ENCODE measurements at places on chromosomes 7 and 10. TPM values are rescaled to one million over a fixed set of nuclear protein-coding genes. Genes with fewer than 3 reads are reported as not detected.
A peak's percentile ranks its signal among the peaks of the same experiment; 100 is the strongest.

DNA sequence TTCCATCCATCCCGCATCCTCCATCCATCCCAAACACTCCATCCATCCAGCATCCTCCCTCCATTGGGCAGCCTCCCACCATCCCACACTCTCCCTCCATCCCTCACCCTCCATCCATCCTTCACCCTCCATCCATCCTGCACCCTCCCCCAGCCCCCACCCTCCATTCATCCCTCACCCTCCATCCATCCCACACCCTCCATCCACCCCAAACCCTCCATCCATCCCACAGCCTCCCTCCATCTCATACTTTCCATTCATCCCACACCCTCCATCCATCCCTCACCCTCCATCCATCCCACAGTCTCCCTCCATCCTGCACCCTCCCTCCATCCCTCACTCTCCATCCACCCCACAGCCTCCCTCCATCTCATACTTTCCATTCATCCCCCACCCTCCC, 60.4 kb downstream of the FOXI2 start:
- H3K4me3 ChIP-seq = no peak overlapping the region
- H3K4me1 ChIP-seq = no peaks in the 10 kb centered on the region
- no peak overlapping the region for H3K27ac ChIP-seq
- H3K27me3 ChIP-seq = peaks cover 45% of the 10 kb centered on the region
- H3K36me3 ChIP-seq = no peaks in the 10 kb centered on the region
- no peak for DNase-seq

- DNase-seq = no peak
- H3K27ac ChIP-seq = no peak overlapping the region
Observed at GRCh38 chr10:75456122-75456521, 24.7 kb downstream of the LRMDA start.

DNA sequence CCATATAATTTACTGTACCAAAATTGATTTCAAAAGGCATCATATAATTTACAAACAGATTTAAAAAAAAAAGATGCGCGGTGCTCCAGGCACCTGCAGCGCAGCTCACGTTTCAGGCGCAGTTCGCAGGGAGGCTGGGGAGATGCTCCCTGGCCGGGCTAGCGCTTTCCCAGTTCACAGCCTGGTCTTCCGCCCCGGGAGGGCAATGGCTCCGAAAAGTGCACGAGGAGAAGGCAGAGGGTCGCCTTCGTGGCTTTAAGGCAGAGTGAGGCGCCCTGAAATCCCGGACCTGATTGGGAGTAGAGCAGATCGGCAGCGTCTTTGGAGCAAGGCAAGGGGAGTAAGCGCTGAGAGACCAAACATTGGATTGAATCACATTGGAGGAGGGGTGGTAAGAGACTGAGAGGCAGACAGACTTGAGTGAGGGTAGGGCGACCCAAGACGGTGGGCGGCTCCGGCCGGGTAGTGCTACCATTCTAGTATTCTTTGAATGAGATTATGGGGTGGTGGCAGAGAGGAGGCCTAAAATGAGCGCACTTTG, 1.5 kb downstream of the NEUROG3 start:
- no peak for DNase-seq
- peaks cover 93% of the 10 kb centered on the region for H3K27me3 ChIP-seq
- no peaks in the 10 kb centered on the region for H3K36me3 ChIP-seq
- H3K4me3 ChIP-seq = no peak overlapping the region
- peaks cover 18% of the 10 kb centered on the region for H3K4me1 ChIP-seq

DNA sequence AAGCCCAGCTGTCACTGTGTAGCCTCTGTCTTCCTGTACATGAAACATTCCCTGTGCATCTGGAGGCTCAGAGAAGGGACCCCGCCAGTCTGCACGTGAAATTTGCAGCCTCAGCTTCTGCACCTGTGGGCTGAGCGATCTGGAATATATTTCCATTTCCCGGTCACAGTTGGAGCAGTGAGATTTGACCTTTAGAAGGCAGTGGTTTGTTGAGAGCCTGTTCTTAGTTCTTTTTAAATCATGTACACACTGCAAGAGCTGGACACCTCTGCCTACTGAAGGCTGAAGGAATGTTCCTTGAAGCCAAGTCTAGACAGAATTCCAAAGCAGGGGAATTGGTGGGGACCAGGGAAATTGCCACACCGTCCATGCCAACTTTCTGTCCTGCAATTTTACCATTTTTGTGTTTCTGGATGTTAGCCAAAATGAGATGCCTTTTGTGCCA, 706.6 kb downstream of the INHBA start:
- H3K27ac ChIP-seq = peak overlapping the region; percentile 4
- DNase-seq = no peak
- peaks cover 30% of the 10 kb centered on the region for H3K4me1 ChIP-seq
- H3K4me3 ChIP-seq = no peak overlapping the region

GRCh38 chr10:11522821-11523245, 88.6 kb downstream of the USP6NL start:
- peaks cover 6% of the 10 kb centered on the region for H3K36me3 ChIP-seq
- DNase-seq = no peak
- H3K4me3 ChIP-seq = no peak overlapping the region
- no peak overlapping the region for H3K27ac ChIP-seq
- peaks cover 8% of the 10 kb centered on the region for H3K4me1 ChIP-seq

- H3K4me1 ChIP-seq = peaks cover 14% of the 10 kb centered on the region
- no peaks in the 10 kb centered on the region for H3K36me3 ChIP-seq
- H3K27me3 ChIP-seq = no peaks in the 10 kb centered on the region
- no peak overlapping the region for H3K27ac ChIP-seq
- no peak for DNase-seq
Observed at GRCh38 chr10:34956756-34957155, 133.4 kb downstream of the CUL2 start.

DNA sequence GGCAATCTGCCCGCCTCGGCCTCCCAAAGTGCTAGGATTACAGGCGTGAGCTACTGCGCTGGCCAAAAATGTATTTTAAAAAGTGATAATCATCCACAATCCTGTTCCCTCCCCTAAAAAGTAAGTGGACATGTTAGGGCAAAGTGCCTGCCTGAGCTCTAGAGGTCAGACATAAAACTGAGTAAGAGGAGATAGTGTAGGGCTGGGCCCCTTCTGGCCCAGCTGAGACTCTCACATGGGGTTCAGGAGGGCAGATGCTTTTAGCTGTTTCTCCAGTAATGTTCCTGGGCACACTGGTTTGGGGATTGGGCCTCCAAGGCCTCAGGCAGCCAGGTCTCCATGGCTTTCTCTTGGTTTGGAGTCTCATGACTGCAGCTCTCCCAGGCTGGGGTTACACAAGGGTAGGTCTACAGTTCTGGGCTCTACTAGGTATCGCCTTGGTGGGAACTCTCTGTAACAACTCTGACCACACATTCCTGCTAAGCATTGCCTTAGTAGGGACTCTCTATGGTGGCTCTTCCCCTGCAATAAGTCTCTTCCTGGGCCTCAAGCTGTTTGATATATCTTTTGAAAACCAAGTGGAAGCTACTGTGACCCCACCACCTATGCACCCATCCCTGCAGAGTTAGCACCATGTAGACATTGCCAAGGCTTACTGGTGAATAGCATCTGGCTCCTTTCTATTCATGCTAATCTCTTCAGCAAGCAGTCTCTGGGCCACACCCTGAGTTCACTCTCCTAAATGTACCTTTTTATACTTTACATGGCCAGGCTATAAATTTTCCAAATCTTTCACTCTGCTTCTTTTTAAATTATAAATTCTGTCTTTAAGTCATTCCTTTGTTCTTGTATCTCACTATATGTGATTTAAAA, 6.9 kb upstream of the NUDCD3 start:
- H3K27me3 ChIP-seq = no peaks in the 10 kb centered on the region
- H3K4me3 ChIP-seq = no peak overlapping the region
- no peak for DNase-seq
- H3K36me3 ChIP-seq = no peaks in the 10 kb centered on the region
- no peak overlapping the region for H3K27ac ChIP-seq
- H3K4me1 ChIP-seq = no peaks in the 10 kb centered on the region

DNA sequence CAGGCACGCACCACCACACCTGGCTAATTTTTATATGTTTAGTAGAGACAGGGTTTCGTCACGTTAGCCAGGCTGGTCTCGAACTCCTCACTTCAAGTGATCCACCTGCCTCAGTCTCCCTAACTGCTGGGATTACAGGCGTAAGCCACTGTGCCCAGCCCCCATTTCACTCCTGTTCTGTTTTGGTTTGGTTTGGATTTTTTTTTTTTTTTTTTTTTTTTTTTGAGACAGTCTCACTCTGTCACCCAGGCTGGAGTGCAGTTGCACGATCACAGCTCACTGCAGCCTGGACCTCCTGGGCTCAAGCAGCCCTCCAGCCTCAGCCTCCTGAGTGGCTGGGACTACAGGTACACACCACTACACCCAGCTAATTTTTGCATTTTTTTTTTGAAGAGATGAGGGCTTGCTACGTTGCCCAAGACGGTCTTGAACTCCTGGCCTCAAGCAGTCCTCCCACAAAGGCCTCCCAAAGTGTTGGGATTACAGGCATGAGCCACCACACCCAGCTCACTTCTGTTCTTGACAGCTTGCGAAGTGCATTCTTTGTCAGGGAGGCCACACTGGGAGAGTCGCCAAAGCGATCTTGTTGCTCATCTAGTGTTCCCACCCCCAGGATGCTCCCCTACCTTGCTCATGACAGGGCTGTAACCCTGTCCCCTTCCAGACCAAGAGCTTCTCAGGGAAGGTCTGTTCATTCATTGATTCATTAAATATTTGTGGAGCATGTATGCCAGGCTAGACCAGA, 229.1 kb downstream of the CUX1 start:
- DNase-seq = no peak
- H3K27ac ChIP-seq = no peak overlapping the region
- no peaks in the 10 kb centered on the region for H3K36me3 ChIP-seq
- no peaks in the 10 kb centered on the region for H3K27me3 ChIP-seq

Gene PLAU
- total RNA-seq = 706 TPM

Gene DMBT1
- 10.0 TPM for total RNA-seq

Data from Calu3 (cell line).